ENCODE measurements at places on chromosomes 7 and 10.

DNA sequence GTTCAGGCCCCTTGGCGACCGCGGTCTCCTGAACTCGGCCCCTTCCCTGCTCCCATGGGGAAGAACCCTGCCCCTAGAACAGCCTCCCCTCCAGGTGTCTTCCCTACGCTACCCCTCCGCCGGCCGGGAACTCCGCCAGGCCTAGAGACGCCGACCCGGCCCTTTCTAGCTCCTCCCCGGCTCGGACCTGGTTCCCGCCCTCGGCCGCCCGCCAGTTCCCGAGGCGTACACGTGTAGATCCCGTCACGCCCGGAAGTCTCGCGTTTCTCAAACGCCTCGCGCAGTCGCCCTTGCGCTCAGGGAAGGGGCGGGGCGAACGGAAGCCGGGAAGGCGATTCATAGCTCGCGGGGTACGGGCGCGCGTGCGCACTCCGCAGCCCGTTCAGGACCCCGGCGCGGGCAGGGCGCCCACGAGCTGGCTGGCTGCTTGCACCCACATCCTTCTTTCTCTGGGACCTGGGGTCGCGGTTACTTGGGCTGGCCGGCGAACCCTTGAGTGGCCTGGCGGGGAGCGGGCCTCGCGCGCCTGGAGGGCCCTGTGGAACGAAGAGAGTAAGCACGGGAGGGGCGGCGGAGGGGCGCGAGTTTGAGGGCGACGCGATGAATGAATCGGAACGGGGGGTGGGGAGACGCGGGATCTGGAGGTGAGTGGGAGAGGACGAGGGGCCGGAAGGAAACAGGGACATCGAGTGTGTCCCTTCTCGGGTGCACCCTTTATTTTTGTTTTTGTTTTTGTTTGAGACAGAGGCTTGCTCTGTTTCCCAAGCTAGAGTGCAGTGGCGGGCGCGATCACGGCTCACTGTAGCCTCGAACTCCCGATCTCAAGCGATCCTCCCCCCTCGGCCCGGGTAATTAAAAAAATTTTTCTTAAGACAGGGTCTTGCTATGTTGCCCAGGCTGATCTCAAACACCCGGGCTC is at the start of gene POP7:
TSS of gene POP7 (plus strand) at position 369 of the 919 bp plus-strand sequence. CDS start 710 bp downstream, outside the sequence.
- peak; percentile 93 for DNase-seq

DNA sequence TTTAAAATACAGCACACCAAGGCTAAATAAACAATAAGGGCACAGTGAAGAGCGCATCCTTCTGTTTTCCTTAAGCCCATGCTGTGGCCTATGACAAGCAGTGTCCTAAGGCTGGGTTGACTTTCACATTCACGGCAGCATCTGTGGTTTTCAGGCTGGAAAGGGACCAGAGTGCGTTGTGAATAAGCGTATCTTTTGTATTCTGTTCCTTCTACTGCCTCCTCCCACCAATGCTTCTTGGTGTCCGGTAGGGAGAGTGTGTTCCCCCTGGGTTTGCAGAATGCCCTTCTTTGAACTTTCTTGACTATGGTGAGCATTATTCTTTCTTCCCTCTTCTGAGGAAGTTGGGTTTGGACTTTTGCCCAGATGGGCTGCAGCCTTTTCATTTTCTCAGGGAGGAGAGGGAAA is 73.6 kb downstream of the ABCA13 start:
- DNase-seq, result peak; percentile 89

- DNase-seq, result no peak
Observed at GRCh38 chr10:117597216-117597615, 54.7 kb downstream of the EMX2 start.

DNA sequence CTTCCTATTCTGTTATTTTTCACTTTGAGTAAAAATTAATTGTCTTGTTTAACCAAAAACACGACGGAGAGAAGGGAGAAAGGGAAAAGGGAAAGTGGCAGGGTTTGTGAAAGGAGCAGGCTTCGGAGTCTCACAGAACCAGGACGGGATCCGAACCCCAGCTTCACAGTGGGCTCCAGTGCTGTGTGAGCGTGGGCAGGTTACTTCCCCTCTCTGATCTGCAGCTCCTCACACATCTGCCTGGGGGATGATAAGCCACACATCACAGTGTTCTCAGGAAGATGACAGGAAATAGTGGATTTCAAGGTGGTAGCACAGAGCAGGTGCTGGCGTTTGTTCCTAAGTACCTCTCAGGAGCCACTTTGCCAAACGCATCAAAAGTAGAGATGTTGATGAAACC is 94.2 kb upstream of the GPR26 start:
- DNase-seq, result no peak

DNA sequence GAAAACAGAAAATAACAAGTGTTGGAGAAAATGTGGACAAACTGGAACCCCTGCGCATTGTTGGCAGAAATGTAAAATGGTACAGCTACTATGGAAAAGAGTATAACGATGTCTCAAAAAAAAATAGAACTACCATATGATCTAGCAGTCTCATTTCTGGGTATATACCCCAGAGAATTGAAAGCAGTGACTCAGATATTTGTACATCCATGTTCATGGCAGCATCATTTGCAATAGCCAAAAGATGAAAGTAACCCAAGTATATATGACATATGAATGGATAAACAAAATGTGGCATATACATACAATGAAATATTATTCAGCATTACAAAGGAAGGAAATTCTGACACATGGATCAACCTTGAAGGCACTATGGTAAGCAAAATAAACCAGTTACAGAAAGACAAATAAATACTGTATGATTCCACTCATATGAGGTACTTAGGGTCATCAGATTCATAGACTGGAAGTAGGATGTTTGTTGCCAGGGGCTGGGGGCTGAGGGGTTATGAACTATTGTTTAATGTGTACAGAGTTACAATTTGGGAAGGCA is 4.9 kb downstream of the NRCAM start:
- no peak for DNase-seq

DNA sequence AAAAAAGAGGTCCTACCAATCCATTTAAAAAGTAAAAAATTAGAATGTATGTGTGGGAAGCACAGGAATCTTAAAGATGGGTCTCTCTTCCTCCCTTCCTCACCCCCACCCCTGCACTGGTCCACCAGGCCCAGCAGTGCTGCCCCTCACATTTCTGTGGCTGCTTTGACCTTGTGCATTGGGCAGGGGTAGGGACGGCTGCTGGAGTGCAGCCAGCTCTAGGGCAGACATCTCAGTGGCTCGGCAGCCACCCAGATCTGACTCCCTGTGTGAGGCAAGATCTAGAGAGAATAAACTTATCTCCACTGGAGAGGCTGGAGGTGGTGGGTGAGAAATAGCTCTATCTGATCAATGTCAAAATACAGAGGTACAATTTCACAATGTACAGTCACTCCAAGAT is 6.7 kb downstream of the FAM180A start:
- no peak for DNase-seq

GRCh38 chr7:147060070-147060469 is 943.5 kb downstream of the CNTNAP2 start:
- no peak for DNase-seq

DNA sequence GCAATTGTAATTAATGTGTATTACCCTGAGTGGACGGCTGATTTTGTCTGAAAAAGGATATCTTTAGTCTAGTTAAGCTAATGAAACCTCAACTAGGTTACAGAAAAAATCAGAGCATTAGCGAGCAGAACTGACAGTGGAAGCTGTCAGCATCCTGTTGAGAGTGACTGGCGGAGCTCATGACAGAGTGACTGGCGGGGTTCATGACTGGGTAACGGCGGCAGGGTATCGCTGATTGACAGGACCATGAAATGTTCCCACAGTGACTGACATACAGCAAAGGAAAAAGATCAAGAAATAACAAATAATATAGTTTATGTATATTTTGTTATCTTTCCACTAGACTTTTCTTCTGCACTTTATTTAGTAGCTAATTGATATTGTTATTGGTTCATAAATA is 202.5 kb upstream of the AGK start:
- DNase-seq, result no peak

DNA sequence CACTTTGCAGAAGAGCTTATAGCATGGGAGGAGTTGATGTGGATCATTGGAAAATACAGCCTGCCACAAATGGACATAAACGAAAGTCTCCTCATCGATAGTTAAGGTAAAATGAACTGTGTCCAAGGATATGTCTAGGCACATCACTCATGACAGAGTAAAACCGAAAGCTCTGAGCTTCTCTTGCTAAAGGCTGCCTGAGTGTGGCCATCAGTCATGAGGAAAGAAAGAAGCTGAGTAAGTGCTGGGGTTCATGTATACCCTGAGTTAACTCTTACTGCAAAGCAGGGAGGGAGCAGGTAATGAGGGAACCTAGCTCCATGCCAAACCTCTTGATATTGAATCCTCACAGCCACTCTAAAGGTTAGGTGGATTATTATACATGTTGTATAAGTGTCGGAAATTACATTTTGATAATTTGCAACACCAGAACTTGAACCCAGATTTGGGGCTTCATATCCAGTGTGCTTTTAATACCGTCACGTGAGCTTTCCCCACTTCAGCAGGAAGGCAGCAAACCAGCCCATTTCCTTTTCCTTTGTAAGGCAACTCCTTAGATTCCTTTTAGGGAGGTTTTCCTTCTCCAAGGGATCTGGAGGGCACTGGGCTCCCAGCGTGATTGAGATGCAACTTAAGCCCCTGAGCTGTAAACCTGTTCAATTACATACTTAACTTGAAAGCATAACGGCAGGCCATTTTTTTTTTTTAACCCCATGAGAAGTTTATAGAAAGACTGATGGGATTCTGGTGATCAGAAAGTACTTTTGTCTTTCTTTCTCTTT is 215.0 kb downstream of the PHF14 start:
- DNase-seq, result no peak

- DNase-seq, result no peak
Observed at GRCh38 chr10:30396698-30397097, 37.3 kb upstream of the MAP3K8 start.

- DNase-seq, result peak; percentile 25
Observed at GRCh38 chr10:64271983-64272382, 750.8 kb downstream of the REEP3 start.

- DNase-seq, result no peak
Observed at GRCh38 chr7:19305698-19306097, 160.5 kb upstream of the FERD3L start.

DNA sequence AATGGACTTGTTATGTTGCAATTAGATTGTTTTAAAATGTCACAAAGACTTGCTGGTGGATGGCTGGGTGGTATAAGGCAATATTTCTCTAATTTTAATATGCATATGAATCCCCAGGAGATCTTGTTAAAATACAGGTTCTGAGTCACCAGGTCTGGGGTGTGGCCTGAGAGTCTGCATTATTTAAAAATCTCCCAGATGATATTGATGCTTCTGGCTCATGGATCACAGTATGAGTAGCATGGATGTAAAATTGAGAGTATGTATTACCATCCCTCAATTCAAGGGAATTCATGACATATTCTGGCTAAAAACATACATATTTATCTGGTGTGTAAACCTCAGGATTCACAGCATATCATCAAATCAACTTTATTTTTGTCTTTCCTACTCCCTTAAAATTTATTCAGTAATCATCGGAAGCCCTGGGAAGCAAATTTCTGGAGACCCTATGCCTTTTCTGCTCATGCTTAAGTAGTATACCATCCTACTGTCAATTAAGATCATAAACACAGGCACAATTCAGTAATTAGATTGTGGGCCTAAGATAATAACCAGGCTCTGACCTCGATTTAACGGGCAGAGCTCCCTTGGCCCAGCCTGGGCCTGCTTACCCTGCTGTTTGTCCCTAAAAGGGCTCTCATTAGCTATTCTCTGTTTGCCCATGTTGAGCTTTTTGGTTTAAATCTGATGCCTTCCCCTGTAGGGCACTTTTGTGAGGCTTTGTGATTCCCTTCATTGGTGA is 29.6 kb upstream of the ICA1 start:
- DNase-seq, result no peak

DNA sequence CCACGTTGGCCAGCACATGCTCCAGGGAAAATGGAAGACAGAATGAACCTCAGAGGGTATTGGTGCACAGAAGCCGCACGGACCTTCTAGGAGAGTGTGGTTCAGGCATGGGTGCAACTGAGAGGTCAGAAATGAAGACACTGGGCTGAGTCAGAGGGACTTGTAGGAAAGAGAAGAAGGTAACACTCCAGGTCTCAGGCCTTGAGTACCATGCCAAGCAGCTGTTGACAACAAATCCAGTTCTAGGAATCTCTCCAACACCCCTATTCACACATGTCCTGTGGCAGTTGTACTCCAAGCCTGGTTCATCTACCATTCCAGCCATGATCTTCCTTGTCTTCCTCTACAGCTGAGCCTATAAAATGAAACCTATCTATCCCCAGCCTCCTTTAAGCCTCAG is 251.6 kb downstream of the USP6NL start:
- no peak for DNase-seq

DNA sequence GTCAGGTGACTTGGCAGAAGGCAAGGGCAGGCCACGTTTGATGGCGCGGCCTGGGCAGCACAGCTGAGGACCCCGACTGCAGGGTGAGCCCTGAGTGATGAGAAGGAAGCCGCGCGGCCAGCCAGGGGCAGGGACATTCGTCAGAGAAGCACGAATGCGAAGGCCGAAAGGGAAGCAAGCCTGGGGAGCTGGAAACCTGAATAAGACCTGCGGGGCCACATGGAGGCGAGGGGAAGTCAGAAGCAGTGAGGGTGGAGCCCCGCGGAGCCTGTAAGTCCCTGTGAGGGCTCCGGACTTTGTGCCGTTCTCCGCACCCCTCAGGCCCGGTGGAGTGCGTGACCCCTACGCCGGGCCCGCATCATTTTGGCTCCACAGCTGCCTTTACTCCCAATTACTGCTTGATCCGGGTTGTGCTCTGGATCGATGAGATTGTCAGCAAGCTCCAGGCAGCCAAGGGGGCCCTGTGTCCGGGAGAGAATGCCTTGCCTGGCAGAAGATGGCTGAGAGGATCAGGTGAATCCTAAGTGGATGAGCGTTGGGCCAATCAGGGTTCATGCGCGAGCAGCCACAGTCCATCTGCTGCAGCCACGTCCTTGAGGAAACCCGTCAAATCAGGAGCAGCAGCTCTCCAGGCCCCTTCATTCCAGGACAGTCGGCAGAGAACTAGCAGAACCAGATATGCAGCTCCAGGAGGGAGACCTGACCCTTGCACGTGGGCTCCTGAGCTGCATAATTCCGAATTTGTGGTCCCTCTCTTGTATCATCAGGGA is 293.3 kb upstream of the SHH start:
- DNase-seq, result no peak

GRCh38 chr7:35905555-35905954 is 104.7 kb downstream of the SEPTIN7 start:
- no peak for DNase-seq

- DNase-seq, result peak; percentile 80
Observed at GRCh38 chr10:23293145-23293724, 51.4 kb downstream of the C10orf67 start.

DNA sequence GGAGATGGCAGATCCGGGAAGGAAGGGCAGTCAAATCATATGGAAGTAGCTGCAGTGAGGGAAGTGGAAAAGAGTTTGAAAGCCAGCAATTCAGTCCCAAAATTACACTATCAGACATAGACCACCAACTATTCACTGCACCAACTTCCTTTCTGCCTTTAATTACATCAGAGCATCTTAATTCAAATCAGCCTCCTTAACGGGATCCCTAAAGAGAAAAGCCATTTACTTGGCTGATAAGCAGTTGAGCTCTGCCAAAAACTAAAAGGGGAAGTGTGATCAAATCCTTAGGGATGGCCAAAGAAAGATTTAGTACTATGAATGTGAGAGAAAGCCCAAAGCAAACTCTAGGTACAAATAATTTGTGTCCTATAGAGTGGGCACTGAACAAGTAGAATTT is 110.4 kb downstream of the AMPH start:
- no peak for DNase-seq

GRCh38 chr10:79322616-79323543 is 24.4 kb upstream of the PPIF start:
- DNase-seq, result peak; percentile 100
